ENCODE measurements at places on chromosomes 5 and 9. TPM values are rescaled to one million over a fixed set of nuclear protein-coding genes. Genes with fewer than 3 reads are reported as not detected.

The SLC6A3 gene
- 0.49 TPM for total RNA-seq

DNA sequence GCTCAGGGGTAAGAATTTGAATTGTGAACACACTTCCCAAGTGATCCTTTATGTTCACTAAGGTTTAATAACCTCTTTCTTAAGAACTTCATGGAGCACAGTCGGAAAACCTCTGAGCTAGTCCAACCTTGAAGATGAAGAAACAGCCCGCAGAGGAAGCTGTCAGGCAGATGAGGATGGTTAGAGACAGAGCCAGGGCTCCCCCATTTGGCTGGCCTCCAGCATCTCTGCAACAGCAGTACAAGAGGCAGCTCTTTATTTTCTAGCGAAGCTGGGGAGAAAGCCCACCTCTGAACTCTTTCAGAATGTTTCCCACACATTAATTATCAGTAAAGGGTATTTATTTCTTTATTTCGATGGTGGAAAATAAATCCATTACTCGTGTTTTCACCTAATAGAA is 350.8 kb downstream of the DMRT2 start:
- H3K4me3 ChIP-seq: no peak overlapping the region
- H3K4me1 ChIP-seq: no peaks in the 10 kb centered on the region
- no peak for DNase-seq
- no peak overlapping the region for H3K27ac ChIP-seq

GRCh38 chr9:109967651-109968642 is 187.9 kb downstream of the PALM2AKAP2 start:
- H3K36me3 ChIP-seq: no peaks in the 10 kb centered on the region
- no peak overlapping the region for H3K27ac ChIP-seq
- no peaks in the 10 kb centered on the region for H3K27me3 ChIP-seq
- DNase-seq: no peak
- H3K4me3 ChIP-seq: no peak overlapping the region
- no peaks in the 10 kb centered on the region for H3K4me1 ChIP-seq

GRCh38 chr9:18947892-18948339 is 85.1 kb downstream of the SAXO1 start:
- no peak overlapping the region for H3K4me3 ChIP-seq
- H3K36me3 ChIP-seq: no peaks in the 10 kb centered on the region
- H3K27ac ChIP-seq: no peak overlapping the region
- no peaks in the 10 kb centered on the region for H3K4me1 ChIP-seq
- H3K27me3 ChIP-seq: no peaks in the 10 kb centered on the region
- DNase-seq: no peak

The PTGES gene
- 18.9 TPM for total RNA-seq

- no peaks in the 10 kb centered on the region for H3K27me3 ChIP-seq
- no peak overlapping the region for H3K4me3 ChIP-seq
- no peaks in the 10 kb centered on the region for H3K4me1 ChIP-seq
- no peak for DNase-seq
- no peaks in the 10 kb centered on the region for H3K36me3 ChIP-seq
These were observed 63.3 kb downstream of the COL23A1 start for GRCh38 chr5:178526773-178527457.

- no peak overlapping the region for H3K27ac ChIP-seq
- no peak for DNase-seq
- no peaks in the 10 kb centered on the region for H3K36me3 ChIP-seq
- H3K27me3 ChIP-seq: no peaks in the 10 kb centered on the region
These were observed 441.5 kb downstream of the DNAH5 start for GRCh38 chr5:13503017-13503416.

GRCh38 chr5:146818822-146819221 is 59.7 kb downstream of the PPP2R2B start:
- no peaks in the 10 kb centered on the region for H3K4me1 ChIP-seq
- H3K36me3 ChIP-seq: no peaks in the 10 kb centered on the region
- no peak overlapping the region for H3K4me3 ChIP-seq
- no peak overlapping the region for H3K27ac ChIP-seq

The KIF24 gene
- total RNA-seq: 0.49 TPM

DNA sequence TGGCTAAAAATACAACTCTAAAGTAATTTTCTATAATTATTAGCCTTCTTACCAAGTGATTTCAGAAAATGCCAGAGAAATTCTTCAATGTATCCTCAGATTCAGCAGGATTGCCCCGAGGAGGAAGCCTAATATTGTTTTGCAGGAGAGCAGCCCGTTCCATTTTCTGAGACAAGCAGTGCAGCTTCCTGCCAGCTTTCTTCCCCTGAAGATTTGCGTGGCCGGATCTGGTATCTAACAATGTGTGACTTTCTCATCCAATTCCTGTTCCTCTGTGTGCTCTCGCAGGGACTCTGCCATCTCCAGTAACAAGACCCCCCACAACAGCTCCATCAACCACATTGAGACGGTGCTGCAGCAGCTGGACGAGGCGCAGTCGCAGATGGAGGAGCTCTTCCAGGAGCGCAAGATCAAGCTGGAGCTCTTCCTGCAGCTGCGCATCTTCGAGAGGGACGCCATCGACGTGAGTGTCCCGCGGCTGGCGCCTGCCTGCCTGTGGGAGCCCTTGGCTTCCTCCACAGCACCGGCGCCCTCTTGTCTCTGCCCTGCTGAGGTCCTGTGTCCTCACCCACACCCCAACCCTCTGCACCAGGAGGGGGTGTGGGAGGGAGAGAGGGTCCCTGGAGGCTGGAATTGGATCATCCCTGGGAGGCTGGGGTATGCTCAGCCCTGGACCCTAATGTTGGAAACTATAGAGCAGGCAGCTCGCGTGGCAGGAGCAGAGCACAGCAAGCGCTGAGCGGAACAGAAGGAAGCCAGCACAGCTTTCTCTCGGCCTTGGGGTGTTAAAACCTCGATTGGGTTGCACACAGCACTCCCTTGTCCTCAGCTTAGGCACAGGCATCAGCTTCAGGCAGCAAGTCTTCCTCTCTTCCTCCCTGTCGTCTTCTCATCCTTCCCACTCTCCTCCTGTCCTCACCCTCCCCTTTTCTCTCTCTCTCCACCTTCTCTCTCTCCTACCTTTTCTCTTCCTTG is 216.2 kb downstream of the TRIO start:
- no peak overlapping the region for H3K4me3 ChIP-seq
- no peaks in the 10 kb centered on the region for H3K36me3 ChIP-seq
- DNase-seq: no peak

- H3K4me3 ChIP-seq: no peak overlapping the region
- no peaks in the 10 kb centered on the region for H3K36me3 ChIP-seq
- no peak overlapping the region for H3K27ac ChIP-seq
- peaks cover 10% of the 10 kb centered on the region for H3K4me1 ChIP-seq
- no peaks in the 10 kb centered on the region for H3K27me3 ChIP-seq
These were observed 68.6 kb downstream of the MLLT3 start for GRCh38 chr9:20553558-20554149.

DNA sequence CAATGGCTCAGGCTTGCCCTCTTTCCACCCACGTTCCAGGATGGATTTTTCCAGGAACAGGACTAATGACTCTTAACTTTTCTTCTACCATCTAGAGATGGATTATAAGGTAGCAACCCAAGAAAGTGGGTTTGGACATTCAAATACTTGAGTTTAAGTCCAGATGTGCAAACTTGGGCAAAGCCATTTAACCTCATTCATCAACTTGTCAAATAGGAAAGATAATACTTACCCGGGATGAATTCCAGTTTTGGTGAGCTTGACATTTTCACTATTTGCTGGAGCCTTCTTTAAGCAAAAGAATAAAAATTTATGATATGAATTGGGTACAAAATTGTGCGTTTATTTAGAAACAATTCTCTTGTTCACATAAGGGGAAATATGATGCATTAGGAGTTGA is 44.3 kb upstream of the ZBED3 start:
- no peak for DNase-seq
- H3K27me3 ChIP-seq: no peaks in the 10 kb centered on the region
- no peaks in the 10 kb centered on the region for H3K36me3 ChIP-seq
- no peak overlapping the region for H3K4me3 ChIP-seq
- H3K4me1 ChIP-seq: peaks cover 18% of the 10 kb centered on the region
- no peak overlapping the region for H3K27ac ChIP-seq

GRCh38 chr9:18472841-18473251 is 1.1 kb upstream of the ADAMTSL1 start:
- peaks cover 18% of the 10 kb centered on the region for H3K4me1 ChIP-seq
- DNase-seq: no peak
- no peaks in the 10 kb centered on the region for H3K27me3 ChIP-seq
- H3K4me3 ChIP-seq: no peak overlapping the region
- no peak overlapping the region for H3K27ac ChIP-seq

The ELL2 gene
- total RNA-seq: 113 TPM

The PCDHB5 gene
- total RNA-seq: 2.9 TPM

DNA sequence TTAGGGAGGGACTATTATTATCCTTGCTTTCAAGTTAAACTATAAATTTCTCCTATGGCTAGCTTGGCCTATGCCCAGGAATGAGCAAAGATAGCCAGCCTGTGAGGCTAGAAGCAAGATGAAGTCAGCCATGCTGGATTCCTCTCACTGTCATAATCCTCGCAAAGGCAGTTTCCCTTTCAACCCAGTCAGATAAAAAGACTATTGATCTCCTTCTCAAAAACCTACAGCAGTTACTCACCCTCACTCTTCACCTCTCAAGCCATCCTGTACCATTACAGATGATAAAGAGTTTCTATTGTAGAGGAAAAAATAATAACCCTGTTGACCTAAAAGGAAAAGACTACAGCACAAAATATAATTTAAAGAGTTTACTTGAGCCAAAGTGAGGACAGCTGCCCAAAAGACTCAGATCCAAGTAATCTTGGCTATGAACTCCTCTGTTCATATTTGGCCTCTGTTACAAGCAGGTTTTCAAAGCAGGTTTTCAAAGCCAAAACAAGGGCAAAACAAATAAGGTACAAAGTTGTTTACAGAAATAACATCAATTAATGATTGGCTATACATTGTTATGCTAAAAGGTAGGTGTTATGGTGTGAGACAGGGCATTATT is 41.7 kb downstream of the KCNV2 start:
- no peak for DNase-seq
- H3K4me3 ChIP-seq: no peak overlapping the region
- H3K36me3 ChIP-seq: no peaks in the 10 kb centered on the region

The OGN gene
- total RNA-seq: 11.5 TPM

GRCh38 chr5:129591508-129592160 is 131.5 kb downstream of the ADAMTS19 start:
- no peak overlapping the region for H3K27ac ChIP-seq
- no peak overlapping the region for H3K4me3 ChIP-seq

GRCh38 chr5:96083361-96083881 is 121.8 kb upstream of the ELL2 start:
- no peaks in the 10 kb centered on the region for H3K36me3 ChIP-seq
- H3K4me1 ChIP-seq: no peaks in the 10 kb centered on the region
- no peak overlapping the region for H3K4me3 ChIP-seq
- no peak overlapping the region for H3K27ac ChIP-seq
